ENCODE measurements at places on chromosomes 1 and 21.

DNA sequence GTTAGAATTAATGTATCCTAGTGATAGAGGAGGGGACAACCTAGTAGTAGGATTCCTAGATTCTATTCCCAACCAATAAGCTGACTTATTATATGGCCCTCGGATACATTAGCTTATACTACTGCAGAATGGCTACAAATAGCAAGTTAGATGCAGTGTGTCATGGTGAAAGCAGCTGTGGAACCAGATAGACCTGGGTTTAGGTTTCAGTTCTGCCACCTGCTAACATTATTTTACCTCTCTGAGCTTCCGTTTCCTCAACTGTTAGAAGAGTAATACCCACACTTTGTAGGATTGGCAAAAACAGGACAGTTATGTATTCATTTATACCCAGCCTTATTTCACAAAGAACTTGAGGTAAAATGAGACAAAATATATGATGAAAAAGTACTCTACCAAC, 21.6 kb upstream of the MAGOH start:
- no peak for DNase-seq

DNA sequence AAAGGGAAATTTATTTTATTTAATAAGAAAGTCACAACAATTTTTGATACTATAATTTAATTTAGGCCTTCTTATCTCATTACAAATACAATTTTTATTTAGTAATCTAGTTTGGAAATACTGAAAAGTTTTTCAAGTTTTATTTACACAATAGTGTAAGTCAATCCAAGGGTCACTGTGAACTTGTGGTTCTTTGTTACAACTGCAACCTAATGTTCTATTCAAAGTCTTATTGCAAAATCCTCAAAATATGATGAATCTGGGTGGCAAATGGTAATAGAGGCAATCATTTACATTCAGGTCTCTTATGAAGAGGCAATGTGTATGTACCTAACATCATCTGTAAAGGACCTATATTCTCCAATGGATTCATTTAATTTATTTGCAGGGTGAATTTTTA, 421.2 kb downstream of the DPYD start:
- no peak for DNase-seq

DNA sequence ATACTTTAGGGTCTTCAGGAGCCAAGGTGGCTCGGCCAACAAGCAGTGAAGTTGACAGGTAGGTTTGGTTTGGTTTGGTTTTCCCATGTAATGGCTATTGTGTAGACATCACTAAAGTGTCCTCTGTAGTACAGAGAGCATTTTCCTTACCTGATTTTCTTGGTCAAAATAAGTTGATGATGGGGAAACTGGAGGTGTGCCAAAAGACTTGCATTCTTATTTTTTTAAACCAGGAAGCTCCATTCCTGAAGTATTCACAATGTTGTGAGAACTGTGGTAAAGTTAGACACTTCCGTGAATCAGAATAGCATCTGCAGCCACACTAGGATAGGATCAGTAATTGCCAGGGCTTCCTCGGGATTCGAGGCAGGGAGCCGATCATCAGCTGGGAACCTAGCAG, 2.9 kb downstream of the ZBTB37 start:
- no peak for DNase-seq

DNA sequence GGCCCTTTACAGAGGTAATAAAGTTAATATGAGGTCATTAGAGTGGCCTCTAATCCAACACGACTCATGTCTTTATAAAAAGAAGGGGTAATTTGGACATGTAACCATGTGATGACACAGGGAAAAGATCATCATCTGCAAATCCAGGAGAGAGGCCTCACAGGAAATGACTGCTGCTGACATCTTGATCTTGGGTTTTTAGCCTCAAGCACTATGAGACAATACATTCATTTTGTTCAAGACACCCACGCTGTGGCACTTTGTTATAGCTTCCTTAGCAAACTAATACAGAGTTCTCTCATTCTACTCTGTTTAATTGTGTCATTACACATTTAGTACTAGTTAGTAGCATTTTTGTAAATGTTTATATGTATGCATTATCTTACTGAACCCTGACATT, 64.0 kb upstream of the RUNX1 start:
- peak; percentile 18 for DNase-seq

GRCh38 chr1:88321706-88322105, 362.4 kb upstream of the PKN2 start:
- DNase-seq: no peak

GRCh38 chr1:2318314-2319278, 72.8 kb downstream of the MORN1 start:
- no peak for DNase-seq

DNA sequence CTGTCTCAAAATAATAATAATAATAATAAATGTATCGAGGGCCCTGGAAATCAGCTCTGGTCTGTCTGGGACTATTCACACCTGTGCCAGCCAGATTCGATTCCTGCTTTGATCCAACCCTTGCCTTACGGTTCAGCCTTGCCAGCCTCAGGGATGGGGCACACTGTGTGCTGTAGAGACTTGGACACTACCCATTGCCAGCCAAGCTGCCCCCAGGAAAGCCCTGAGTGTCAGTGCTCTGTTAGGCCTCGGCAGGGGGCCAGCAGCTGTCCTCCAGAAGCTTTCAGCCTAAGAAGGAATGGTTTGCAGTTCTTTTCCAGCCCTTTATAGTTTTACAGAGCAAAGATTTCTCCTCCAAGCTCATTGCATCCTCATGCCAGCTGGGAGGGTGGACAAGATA, 96.2 kb upstream of the RUNX3 start:
- no peak for DNase-seq

GRCh38 chr1:167784876-167785550, 63.2 kb downstream of the MPZL1 start:
- DNase-seq: no peak

DNA sequence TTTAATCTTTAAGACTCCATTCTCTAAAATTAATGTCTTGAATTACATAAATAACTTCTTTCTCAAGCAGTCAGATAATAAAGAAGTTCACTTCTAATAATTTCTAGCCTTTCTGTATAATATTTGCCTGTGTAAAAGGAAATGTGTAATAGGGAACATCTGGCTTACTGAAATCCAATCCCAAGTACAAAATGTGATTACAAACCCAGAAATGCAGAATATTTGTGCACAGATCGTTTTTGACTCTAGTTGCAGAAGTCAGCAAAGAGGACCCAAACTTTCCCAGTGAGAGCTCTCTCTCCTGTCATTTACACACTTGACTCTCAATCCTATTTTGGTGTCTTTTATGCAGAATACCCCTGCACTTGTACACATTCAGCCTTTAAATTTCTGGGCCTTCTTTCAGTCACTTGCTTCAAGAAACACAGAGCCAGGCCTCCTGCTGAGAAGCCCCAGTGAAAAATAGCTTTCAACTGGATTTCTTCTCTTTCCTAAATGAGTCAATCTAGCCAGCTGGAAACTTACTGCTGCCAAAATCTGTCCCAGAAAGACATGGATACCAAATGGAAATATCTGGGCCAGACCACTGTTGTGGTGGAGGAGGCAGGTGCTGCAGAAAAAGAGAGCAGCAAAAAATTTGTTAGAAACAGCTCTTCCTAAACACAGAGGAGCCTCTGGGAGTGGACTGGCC, 68.5 kb upstream of the ADAM30 start:
- DNase-seq: no peak

- DNase-seq: no peak
Observed at GRCh38 chr1:173554089-173554488, 48.8 kb downstream of the SLC9C2 start.

- no peak for DNase-seq
Observed at GRCh38 chr1:96968983-96969382, 247.4 kb downstream of the PTBP2 start.

- DNase-seq: no peak
Observed at GRCh38 chr1:109557520-109557919, 9.1 kb downstream of the GNAI3 start.

GRCh38 chr1:2046174-2046917, 3.9 kb upstream of the PRKCZ start:
- DNase-seq: no peak

DNA sequence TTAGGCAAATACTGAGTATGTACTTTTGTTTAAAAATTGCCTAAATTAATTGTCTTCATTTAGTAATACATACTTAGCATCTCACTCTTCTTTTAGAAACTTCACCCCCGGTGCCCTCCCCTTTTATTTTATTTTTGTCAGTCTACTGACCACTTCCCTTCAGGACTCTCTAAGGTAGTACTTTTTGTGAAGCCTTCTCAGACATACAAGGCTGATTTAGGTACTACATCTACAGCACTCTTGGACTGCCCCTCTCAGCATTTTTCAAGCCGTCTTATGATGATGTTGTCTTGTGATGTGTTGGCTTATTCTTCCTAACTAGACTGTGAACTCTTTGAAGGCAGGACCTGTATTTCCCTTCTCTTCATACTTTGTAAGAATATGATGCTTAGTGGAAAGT, 24.7 kb downstream of the RPS6KC1 start:
- DNase-seq: no peak

DNA sequence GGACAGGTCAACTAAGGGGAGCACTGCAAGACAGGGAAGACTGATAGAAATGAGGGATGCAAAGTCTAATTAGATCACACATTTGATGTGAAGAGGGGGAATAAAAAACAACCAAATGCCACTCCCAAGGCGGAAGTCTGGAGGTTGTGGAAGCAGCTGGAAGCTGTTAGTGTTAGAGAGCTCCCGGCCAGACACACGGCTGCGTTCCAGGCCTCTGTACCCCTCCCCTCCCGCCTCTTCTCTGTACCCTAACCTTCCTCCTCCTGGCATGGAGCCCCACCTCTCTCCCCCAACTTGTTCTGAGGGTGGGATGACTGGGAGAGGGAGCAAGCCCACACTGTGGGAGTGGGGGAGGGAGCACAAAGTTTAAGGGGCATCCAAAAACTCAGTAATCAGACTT, 67.0 kb downstream of the PLEKHA6 start:
- DNase-seq: no peak

DNA sequence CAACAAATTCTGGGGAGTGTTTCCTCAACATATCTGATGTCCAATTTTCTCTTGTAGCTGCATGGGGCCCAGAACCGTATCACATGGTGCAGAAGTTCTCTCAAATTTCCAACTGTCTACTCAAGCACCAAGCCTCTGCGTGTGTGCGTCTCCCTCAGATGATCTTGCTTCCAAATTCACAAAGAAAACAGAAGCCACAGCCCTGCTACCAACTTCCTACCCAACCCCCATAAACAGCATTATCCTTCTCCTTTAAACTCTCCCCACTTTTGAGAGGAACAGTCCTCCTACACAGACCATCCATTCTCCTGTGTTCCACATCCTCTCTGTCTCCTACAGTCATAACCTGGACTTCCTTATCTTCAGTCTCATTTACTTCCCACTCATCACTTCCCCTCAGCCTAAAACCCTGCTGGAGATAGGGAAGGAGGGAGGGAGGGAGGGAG, 354.1 kb downstream of the SMYD3 start:
- no peak for DNase-seq

- DNase-seq: peak; percentile 16
Observed at GRCh38 chr1:116817582-116818064, 63.4 kb downstream of the CD2 start.

DNA sequence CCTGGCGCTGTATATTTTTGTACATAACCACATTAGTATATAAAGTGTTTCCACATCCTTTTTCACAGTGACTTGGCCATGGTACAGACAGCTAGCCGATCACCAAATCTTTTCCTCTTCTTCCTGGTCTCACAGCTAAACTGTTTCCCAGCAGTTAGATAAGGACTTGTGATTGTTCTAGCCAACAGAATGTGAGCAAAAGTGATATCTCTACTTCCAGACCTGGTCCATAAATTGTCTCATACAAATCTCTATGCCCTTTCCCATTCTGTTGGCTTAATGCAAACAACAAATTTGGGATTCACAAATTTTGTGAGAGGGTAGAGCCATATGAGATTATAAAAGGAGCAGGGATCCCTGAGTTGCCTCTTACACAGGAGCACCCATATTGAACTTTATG, 19.5 kb downstream of the PAFAH2 start:
- DNase-seq: no peak

DNA sequence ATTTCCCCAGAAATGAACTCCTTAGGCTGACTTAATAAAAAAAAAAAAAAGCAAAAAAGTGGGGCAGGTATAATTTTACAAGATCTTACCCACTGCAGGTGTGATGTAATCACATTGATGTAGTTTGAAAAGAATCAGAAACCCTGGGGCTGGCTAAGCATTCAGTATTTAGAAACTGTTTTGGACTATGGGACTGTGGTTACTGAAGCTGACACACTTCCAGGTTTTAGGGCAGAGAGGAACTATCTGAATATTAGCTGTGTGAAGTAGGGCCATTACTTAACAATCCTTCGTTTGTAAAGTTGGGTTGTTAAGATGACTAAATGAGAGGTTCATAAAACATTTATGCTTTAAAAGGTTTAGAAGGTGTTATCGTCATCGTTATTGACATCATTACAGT, 165.3 kb downstream of the FASLG start:
- no peak for DNase-seq

DNA sequence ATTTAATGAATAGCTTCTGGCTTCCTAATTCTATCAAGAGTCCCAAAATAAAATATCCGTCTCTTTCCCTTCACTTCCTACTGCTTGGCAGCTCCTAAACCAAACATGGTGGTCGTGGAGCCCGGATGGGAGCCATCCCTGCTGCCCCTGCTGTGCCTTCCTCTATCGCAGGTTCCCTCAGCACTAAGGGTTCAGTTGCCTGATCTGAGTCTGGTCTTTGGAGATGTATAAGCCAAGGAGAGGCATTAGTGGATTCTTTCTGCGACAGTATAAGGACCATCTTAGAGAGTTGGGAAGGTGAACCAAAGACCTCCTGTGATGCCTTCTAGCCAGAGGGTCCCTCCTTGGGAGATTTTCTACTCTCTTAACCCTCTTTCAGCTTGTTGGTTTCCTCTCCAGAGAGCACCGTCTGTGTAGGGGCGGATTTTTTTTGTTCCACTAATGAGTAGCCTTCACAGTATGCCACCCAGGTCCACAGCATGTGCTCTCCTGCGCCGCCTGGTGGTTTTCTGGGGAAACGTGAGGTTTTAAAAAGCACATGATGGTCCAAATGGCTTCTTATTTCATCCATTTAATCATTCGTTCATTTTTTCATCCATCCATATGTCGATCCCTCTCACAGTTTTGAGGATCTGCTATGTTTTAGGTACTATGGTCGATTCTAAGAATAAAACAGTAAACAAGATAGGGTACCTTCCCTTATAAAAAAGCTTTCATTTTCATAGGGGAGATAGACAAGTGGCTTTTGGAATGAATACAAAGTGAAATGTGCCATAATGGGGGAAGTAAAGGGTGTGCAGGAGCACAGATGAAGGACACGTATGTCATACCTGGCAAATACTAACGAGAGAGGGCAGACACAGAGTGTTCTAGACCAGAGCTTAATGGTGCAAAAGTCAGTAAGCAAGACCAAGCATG, 71.0 kb downstream of the NFASC start:
- no peak for DNase-seq

- peak; percentile 31 for DNase-seq
Observed at GRCh38 chr21:26506956-26507355, 66.1 kb downstream of the CYYR1 start.

DNA sequence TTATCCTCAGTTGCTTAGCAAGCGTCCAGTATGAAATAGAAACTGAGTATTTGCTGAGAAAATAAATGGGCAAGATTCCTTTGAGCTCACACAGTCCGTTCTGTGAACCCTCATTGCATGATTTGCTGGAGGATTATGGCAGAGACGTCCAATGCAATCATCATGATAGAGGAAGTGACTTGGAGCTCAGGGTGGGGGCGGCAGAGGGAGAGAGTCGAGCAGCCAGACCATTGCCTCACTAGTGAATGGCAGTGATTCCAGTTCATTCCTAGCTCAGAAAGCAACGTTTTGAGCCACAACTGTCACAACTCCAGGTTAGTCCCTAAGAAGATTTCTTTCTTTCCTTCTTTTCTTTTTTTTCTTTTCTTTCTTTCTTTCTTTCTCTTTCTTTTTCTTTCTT, 27.5 kb upstream of the COL9A2 start:
- no peak for DNase-seq
